ENCODE measurements at places on chromosomes 2 and 18. TPM values are rescaled to one million over a fixed set of nuclear protein-coding genes. Genes with fewer than 3 reads are reported as not detected.

The CNOT9 gene
- total RNA-seq, result 59.9 TPM

The HMSD gene
- total RNA-seq, result not detected

The UGT1A1 gene
- 2.6 TPM for total RNA-seq

The CNNM3 gene
- 69.1 TPM for total RNA-seq

The PLEKHH2 gene
- total RNA-seq, result 0.28 TPM

The CCL20 gene
- 3.5 TPM for total RNA-seq

The SELENOI gene
- total RNA-seq, result 61.3 TPM

The RGPD4 gene
- not detected for total RNA-seq

The MORN2 gene
- total RNA-seq, result 5.5 TPM

DNA sequence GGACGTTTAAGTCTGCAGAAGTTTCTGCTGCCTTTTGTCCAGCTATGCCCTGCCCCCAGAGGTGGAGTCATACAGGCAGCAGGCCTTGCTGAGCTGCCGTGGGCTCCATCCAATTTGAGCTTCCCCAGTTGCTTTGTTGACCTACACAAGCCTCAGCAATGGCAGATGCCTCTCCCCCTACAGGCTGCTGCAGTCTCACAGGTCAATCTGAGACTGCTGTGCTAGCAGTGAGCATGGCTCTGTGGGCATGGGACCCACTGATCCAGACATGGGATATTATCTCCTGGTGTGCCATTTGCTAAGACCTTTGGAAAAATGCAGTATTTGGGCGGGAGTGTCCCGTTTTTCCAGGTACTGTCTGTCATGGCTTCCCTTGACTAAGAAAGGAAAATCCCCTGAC lies 726.0 kb downstream of the ERBB4 start:
- no peaks in the 10 kb centered on the region for H3K4me1 ChIP-seq
- no peaks in the 10 kb centered on the region for H3K27me3 ChIP-seq
- H3K27ac ChIP-seq, result no peak overlapping the region
- peak; percentile 27 for DNase-seq

GRCh38 chr2:26136451-26136850 lies 36.4 kb upstream of the GAREM2 start:
- DNase-seq, result no peak
- no peak overlapping the region for H3K27ac ChIP-seq
- no peaks in the 10 kb centered on the region for H3K4me1 ChIP-seq
- no peak overlapping the region for H3K4me3 ChIP-seq

DNA sequence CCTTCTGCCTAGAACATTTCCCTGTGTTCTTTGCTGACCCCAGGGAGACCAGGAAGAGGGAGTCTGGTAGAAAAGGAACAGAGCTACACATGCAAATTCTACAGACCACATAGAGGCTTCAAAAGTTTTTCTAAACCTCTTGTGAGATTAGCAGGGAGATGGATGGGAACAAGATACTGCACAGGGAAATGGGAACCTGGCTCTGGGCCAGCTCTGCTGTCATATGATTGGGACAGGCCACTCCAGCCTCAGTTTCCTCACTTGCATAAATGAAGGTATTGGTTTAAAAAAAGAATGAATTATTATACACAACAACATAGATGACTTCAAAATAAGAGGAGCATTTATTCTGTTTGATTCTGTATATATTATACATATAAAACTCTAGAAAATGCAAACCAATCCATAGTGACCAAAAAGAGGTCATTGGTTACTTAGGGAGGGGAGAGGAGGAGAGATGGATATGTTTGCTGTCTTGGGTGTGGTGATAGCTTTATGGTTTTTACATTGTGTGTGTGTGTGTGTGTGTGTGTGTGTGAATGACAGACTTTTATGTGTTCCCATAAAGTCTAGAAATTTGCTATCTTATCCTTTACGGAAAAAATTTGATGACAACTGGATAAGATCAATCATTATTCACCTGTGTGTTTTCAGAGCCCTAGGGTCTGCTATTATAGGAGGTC lies 115.5 kb downstream of the MGAT5 start:
- H3K27me3 ChIP-seq, result no peaks in the 10 kb centered on the region
- no peak overlapping the region for H3K27ac ChIP-seq
- no peak for DNase-seq
- H3K36me3 ChIP-seq, result peaks cover 1% of the 10 kb centered on the region
- 0 out of 2 replicates have a peak, but pooled peaks cover 5% of the 10 kb centered on the region for H3K4me1 ChIP-seq
- no peak overlapping the region for H3K4me3 ChIP-seq

GRCh38 chr2:55049043-55049820 lies 1.0 kb downstream of the RTN4 start:
- peak; percentile 83 for DNase-seq
- H3K4me1 ChIP-seq, result peaks cover 48% of the 10 kb centered on the region
- peak overlapping the region; percentile 89 for H3K27ac ChIP-seq

- H3K27ac ChIP-seq, result no peak overlapping the region
- H3K36me3 ChIP-seq, result no peaks in the 10 kb centered on the region
- no peaks in the 10 kb centered on the region for H3K27me3 ChIP-seq
- no peaks in the 10 kb centered on the region for H3K4me1 ChIP-seq
Measured at GRCh38 chr18:61199171-61199848, 133.9 kb upstream of the CDH20 start.

DNA sequence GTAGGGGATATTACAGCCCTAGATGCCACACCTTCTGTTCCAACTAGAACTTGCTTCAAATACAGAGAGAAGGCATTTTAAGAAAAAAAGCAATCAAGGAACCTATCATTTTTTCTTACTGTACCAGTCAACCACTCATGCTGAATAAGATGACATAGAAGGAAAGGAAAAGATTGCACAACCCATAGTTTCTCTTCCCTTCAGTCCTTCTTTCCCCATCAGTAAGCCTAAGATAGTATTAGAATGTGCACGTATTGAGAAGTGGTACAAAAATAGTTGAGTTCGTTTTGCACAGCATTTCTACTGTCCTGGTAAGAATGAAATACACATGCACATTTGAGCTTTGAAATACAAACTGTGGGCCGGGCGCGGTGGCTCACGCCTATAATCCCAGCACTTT lies 27.0 kb upstream of the HK2 start:
- no peak for DNase-seq
- H3K36me3 ChIP-seq, result no peaks in the 10 kb centered on the region
- H3K4me3 ChIP-seq, result no peak overlapping the region
- H3K27ac ChIP-seq, result no peak overlapping the region
- no peaks in the 10 kb centered on the region for H3K27me3 ChIP-seq

DNA sequence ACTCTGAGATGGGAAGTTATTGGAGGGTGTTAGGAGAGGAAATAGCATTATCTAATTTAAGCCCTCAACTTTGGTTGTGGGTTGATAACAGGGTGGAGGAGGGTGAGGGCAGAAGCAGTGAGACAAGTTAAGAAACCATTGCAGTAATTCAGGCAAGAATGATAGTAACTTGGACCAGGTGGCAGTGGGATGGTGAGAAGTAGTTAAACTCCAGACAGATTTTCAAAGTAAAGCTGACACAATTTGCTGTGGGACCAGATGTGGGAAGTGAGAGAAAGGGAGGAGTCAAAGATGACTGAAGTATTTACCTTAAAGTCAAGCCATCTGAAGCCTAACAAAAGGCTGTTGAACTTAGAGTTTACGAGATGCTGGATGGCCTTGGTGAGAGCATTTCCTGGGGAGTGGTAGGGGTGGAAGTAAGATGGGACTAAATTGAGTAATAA lies 163.2 kb upstream of the KLF7 start:
- no peaks in the 10 kb centered on the region for H3K4me1 ChIP-seq
- no peak overlapping the region for H3K27ac ChIP-seq
- no peaks in the 10 kb centered on the region for H3K36me3 ChIP-seq
- no peak overlapping the region for H3K4me3 ChIP-seq

DNA sequence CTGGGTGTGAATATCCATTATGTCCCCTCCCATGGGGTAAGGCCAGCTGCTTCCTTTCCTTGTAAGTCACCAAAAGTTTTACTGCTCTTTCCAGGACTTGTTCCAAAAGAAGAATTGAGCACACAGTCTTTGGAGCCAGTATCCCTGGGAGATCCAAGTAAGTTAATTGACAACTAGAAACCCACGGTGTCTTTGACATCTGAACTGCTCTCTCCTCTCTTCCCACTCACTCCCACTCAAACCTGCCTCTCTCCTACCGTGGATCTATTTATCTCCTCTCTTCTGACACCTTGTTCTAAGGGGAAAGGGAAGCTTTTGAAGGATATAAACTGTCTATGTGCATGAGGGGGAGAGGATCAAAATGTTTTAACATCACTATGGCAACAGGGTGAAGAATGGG lies 86.7 kb downstream of the VIT start:
- H3K27ac ChIP-seq, result no peak overlapping the region
- H3K27me3 ChIP-seq, result no peaks in the 10 kb centered on the region
- no peaks in the 10 kb centered on the region for H3K36me3 ChIP-seq
- no peak for DNase-seq
- H3K4me3 ChIP-seq, result no peak overlapping the region

GRCh38 chr2:218810256-218810655 lies 21.3 kb downstream of the PRKAG3 start:
- no peaks in the 10 kb centered on the region for H3K36me3 ChIP-seq
- no peaks in the 10 kb centered on the region for H3K27me3 ChIP-seq
- no peaks in the 10 kb centered on the region for H3K4me1 ChIP-seq
- no peak overlapping the region for H3K4me3 ChIP-seq
- DNase-seq, result no peak

- H3K27me3 ChIP-seq, result no peaks in the 10 kb centered on the region
- no peaks in the 10 kb centered on the region for H3K36me3 ChIP-seq
- no peak overlapping the region for H3K4me3 ChIP-seq
- H3K4me1 ChIP-seq, result no peaks in the 10 kb centered on the region
- H3K27ac ChIP-seq, result no peak overlapping the region
Measured at GRCh38 chr2:94984964-94985575, 40.4 kb upstream of the MAL start.

- no peak for DNase-seq
- H3K27ac ChIP-seq, result no peak overlapping the region
- H3K4me3 ChIP-seq, result no peak overlapping the region
- H3K36me3 ChIP-seq, result no peaks in the 10 kb centered on the region
- no peaks in the 10 kb centered on the region for H3K4me1 ChIP-seq
Measured at GRCh38 chr2:36729067-36729466, 32.6 kb downstream of the VIT start.

GRCh38 chr18:46809145-46809544 lies 52.3 kb upstream of the ST8SIA5 start:
- H3K4me3 ChIP-seq, result no peak overlapping the region
- H3K27ac ChIP-seq, result no peak overlapping the region

GRCh38 chr2:72035518-72036172 lies 112.0 kb downstream of the CYP26B1 start:
- no peak overlapping the region for H3K4me3 ChIP-seq
- 0 out of 2 replicates have a peak, but pooled peaks cover 4% of the 10 kb centered on the region for H3K4me1 ChIP-seq
- H3K36me3 ChIP-seq, result no peaks in the 10 kb centered on the region

GRCh38 chr2:1436369-1436768 lies 23.1 kb downstream of the TPO start:
- H3K4me3 ChIP-seq, result no peak overlapping the region
- no peaks in the 10 kb centered on the region for H3K27me3 ChIP-seq
- H3K27ac ChIP-seq, result no peak overlapping the region
- no peaks in the 10 kb centered on the region for H3K36me3 ChIP-seq
- H3K4me1 ChIP-seq, result no peaks in the 10 kb centered on the region

DNA sequence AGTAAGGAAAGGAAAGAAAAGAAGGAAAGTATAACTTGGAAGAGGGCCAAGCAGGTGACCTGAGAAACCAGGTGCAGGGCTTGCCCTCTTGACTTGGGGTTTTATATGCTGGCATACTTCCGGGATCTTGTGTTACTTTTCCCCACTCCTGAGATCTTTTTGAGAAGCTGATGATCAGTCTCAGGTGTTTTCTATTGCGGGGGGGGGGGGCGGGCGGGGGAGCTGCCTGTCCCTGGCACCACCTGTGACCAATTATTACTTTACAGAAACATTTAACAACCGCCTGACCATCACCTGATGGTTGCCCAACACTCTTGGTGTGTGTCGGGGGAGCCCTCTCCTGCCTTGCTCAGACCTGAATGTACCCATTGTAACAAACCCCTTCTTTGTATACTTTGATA lies 6.9 kb upstream of the CASP10 start:
- H3K27ac ChIP-seq, result no peak overlapping the region
- no peaks in the 10 kb centered on the region for H3K36me3 ChIP-seq
- H3K4me1 ChIP-seq, result no peaks in the 10 kb centered on the region
- no peak overlapping the region for H3K4me3 ChIP-seq
- no peaks in the 10 kb centered on the region for H3K27me3 ChIP-seq

- H3K27ac ChIP-seq, result no peak overlapping the region
- no peaks in the 10 kb centered on the region for H3K36me3 ChIP-seq
- no peak overlapping the region for H3K4me3 ChIP-seq
- no peak for DNase-seq
Measured at GRCh38 chr2:218145124-218145523, 19.3 kb downstream of the CXCR2 start.

DNA sequence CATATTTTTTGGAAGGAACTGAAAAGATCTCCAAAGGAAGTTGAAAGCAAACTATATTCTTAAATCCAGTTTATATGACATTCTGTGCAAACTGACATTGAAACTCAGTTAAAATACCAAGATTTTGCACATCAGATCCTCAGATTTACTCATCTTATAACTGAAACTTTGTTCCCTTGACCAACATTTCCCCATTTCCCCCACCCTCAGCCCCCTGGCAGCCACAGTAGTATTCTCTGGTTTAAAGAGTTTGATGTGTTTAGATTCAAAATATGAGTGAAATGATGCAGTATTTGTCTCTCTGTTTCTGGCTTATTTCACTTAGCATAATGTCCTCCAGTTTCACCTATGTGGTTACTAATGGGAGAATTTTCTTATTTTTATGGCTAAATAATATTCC lies 99.2 kb upstream of the ITGA4 start:
- no peak overlapping the region for H3K27ac ChIP-seq
- H3K27me3 ChIP-seq, result no peaks in the 10 kb centered on the region
- no peaks in the 10 kb centered on the region for H3K4me1 ChIP-seq
- no peaks in the 10 kb centered on the region for H3K36me3 ChIP-seq
- no peak overlapping the region for H3K4me3 ChIP-seq

DNA sequence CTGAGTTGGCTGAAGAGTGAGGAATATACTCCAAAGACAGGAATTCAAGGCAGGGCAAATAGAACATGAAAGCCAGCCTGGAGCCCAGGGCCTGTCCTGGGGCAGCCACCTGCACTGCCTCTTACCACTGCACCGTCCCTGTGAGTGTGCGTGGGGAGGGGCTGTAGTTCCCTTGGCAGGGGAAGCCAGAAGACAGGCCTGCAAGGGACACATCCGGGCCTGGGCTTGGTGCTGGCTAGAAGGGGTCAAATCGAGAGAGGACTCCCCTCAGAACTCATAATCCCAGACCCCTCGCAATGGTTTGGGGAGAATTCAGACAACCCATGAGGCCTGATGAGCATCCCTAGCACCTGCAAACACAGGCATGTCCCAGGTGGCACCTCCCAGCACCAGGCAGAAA lies 87.0 kb downstream of the HDAC4 start:
- no peak overlapping the region for H3K4me3 ChIP-seq
- no peak overlapping the region for H3K27ac ChIP-seq
- H3K36me3 ChIP-seq, result no peaks in the 10 kb centered on the region
- no peaks in the 10 kb centered on the region for H3K27me3 ChIP-seq
- no peak for DNase-seq
- H3K4me1 ChIP-seq, result no peaks in the 10 kb centered on the region

DNA sequence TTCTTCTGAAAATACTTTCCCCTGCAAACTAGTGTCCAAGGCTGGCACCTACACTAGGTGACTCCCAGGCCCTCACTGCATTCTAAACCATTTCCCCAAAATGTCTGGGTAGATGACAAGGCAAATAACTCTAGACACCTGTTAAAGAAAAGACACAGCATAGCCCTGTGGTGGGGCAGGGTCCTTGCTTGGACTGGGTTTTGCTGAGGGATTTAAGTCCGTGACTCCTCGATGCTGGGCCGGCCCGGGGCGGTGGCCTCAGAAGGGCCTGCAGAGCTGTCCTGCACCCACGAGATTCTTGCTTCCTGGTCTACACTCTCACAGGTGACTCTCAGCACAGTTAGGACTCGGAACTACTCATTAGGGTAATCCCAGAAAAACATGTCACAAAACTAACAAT lies 55.2 kb downstream of the MBP start:
- H3K36me3 ChIP-seq, result no peaks in the 10 kb centered on the region
- H3K27me3 ChIP-seq, result no peaks in the 10 kb centered on the region
- no peak overlapping the region for H3K4me3 ChIP-seq
- DNase-seq, result no peak

Measured in Caco-2 (cell line).